Stimulated activated CD4-positive, alpha-beta T cell treated with anti-CD3 and anti-CD28 coated beads, Interleukin-1b, Interleukin-23, amount 100 ng/mL, for 1 hour (primary cell): ENCODE measurements at places on chromosomes 4 and X.

DNA sequence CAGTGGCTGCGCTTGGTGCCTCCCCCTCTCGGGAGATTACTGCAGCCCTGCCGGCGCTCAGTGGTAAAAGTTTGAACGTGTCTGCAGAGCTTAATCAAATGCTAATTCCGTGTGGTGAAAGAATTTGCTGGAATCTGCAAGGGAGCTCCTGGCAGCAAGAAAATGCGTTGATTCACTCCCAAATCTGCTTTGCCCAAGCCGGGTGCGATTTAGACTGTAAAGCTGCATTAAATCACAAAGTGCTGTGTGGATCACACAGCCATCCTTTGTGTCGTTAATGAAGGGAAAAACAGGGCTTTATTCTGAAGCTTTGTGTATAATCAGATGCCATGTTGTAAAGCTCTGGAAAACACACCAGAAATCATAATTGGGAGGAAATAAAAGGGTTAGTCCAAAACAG, 444.1 kb downstream of the BCOR start:
- no peak for DNase-seq

DNA sequence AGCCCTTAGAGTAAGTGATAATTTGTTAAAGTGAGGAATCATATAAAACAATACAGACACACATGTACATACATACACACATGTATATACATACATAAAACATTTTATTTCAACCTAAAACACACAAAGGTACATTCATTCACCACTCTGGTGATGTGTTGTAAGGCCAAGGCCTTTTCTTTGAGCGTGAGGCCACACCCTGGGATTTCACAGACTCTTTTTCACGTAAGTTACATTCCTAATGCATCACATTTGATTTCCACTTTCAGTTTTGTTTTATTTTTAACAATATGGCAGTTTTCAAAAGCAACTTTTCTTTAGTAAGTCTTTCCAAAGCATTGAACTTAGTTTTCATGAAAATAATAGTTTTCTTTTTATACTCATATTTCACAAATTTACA, 170.7 kb downstream of the COL4A6 start:
- DNase-seq = no peak

GRCh38 chrX:1464971-1465285, 12.2 kb upstream of the ASMTL start:
- DNase-seq = no peak

DNA sequence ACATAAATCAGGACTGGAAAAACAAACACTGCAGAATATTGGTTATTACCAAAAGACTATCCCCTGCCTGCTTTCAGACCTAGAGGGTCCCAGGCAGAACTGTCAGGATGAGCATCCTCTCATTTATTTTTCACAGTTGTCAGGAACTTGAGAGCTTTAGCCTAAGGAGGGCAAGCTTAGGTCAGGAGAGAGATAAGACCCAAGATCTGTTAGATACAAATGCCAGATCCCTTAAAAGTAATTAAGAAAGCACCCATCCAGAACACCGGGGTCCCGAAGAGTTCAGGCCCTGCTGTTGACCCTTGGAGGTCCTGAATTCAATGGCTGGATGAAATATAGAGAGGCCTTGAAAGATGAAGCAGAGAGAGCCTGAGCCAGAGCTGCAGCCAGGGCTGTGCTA, 5.9 kb upstream of the MAGEB3 start:
- DNase-seq = no peak

GRCh38 chrX:134661295-134661694, 3.0 kb upstream of the PLAC1 start:
- no peak for DNase-seq

DNA sequence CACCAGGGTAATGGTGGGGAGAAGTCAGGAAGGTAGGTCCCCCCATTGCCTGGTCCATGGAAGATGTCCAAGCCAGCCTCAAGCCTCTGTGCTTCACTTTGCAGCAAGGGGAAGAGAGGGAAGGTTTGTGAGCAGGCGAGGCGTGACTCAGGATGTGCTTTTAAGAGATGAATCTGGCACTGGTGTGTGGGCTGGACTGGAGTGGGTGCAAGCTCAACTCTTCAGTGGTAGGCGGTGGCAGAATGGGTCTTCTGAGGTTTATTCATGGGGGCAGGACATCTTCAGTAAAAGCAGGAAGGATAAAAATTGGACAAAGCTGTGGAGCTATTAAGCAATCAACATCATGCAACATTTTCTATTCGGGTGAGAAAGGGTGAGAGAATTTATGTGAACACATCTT, 19.4 kb downstream of the GPM6B start:
- DNase-seq = no peak

GRCh38 chr4:53986062-53986461, 78.3 kb downstream of the CHIC2 start:
- no peak for DNase-seq

GRCh38 chrX:9857575-9858474, 71.6 kb downstream of the SHROOM2 start:
- no peak for DNase-seq

DNA sequence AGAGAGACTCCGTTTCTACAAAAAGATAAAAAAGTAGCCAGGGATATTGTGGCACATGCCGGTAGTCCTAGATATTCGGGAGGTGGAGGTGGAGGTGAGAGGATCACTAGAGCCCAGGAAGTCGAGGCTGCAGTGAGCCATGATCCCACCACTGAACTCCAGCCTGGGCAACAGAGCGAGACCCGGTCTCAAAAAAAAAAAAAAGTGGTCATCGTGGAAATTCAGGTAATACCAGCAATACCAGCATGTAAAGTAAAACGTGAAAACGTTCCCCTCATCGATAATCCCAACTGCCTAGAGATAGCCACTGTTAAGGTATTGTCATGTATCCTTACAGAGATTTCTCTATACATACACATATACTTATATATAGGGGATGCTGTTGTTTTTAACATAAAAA, 1.5 kb downstream of the MAGT1 start:
- DNase-seq = no peak

- no peak for DNase-seq
These were observed 11.4 kb downstream of the HSPA4L start for GRCh38 chr4:127793528-127793927.

GRCh38 chrX:71178908-71179307, 34.3 kb downstream of the NLGN3 start:
- DNase-seq = no peak

DNA sequence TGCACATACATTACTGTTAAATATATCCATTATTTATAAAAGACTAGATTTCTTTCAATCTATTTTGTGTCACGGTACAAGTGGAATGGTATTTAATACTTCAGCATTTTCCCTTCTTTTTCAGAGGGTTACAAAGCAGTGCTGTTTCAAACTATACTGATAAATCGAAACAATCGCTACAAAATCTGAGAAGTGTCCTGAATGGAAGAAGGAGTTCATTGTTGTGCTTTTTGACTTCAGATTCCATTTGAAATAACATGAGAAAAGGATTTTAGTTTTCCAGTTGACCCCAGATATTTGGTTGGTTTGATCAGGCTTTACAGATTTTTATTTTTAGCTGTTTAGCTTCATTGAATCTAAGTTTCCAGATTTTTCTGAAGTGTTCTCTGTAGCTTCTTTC, 292.1 kb upstream of the ANKRD50 start:
- DNase-seq = no peak

DNA sequence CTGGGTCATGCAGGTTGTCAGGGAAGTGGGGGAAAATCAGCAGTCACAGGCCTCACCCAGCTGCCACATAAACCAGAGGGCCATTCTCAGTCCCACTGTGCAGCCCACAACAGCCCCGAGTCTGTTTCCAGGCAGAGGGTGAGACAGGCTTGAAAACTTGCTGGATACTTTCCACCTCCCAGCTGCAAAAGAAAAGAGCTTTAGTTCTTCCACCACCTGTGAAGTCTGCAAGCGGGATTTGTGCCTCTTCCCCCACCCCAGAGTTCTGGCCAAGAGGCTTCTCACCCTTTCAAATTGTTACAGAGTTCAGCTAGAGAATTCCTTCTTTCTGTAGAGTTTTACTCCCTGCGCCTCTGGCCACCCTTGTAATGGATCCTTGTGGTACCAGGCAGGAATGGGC, 115.5 kb upstream of the ZDHHC15 start:
- no peak for DNase-seq

GRCh38 chrX:154379569-154379951, 465 bp downstream of the EMD start:
- DNase-seq = no peak

- no peak for DNase-seq
These were observed 113.7 kb downstream of the MANBA start for GRCh38 chr4:102647117-102647516.

DNA sequence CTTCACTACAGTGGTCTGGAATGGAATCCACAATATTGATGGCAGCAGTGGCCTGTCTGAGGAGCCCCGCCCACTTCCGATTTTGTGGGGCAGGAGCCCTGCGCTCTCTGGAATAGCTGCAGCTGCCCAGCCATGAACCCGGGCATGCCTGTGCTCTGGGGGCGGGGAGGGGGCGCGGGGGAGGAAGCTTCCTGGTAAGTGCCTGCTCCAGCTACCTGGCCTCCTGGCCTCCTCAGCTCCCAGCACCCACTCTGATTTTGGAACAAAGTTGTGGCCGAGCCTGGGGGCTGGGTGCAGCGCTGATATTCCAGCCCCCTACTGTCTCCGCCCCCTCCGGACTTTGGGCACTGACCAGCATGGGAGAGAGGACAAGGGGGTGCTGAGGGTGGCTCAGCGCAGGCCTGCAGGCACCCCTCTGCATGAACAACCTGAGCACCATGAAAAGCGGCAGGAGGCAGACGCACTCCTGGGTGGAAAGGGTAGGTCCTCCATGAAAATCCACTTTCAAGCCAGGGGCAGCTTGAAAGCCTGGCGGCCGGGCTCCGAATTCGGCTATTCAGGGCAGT, 972.7 kb upstream of the AGA start:
- DNase-seq = no peak

GRCh38 chr4:105257817-105258495, 111.3 kb downstream of the TET2 start:
- DNase-seq = no peak

DNA sequence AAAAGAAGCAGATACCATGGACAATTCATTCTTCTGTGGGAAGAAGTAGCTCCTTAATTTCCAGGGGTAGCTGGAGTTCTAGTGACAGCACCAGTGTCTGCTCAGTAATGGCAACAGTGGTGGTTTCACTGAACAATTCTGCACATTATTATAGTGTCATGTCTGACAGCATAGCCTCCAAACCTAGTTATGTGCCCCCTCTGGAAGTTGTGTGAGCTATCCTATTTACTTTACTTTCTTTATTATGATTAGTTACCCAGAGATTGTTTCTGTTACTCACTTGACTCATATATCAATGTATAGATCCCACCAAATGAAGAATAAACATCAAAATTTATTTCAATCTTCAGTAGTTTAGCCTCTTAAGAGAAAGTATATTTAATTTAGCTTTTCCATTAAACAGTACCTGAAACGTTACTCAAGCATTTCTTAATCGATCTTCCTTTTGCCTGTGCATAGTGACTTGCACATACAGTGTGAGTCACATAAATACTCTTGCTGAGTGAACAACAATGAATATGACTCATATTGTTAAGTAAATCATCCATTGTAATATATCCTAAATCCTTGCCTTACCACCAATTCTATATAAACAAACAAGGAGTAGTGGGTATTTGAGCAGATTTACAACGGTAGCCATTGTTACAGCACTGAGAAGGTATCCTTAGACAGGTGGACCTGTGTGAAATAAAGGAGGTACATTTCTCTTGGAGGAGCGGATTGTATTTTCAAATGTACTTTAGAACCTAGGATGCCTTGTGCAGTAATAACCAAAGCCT, 534.7 kb downstream of the ANKRD50 start:
- no peak for DNase-seq
